Pericardium fibroblast (primary cell): ENCODE measurements at places on chromosomes 2 and 18. TPM values are rescaled to one million over a fixed set of nuclear protein-coding genes. Genes with fewer than 3 reads are reported as not detected.

Gene FAM124B
- total RNA-seq, result not detected in 2 replicates

Gene NEB
- 0.12 and 3.5 TPM in 2 replicates for total RNA-seq

Gene ARHGAP15
- not detected in 2 replicates for total RNA-seq

Gene TWIST2
- 114 and 149 TPM in 2 replicates for total RNA-seq

Gene TBR1
- total RNA-seq, result not detected in 2 replicates

Gene GPAT2
- 1.3 and 3.7 TPM in 2 replicates for total RNA-seq

Gene ZC3H6
- total RNA-seq, result 2.0 and 2.3 TPM in 2 replicates

Gene SCYGR5
- not detected in 2 replicates for total RNA-seq

Gene PMS1
- 6.0 and 6.2 TPM in 2 replicates for total RNA-seq

Gene TUBA4B
- not detected in 2 replicates for total RNA-seq

Gene TFCP2L1
- not detected in 2 replicates for total RNA-seq

Gene DYTN
- not detected in 2 replicates for total RNA-seq

Gene DSEL
- total RNA-seq, result 23.8 and 32.3 TPM in 2 replicates
